ENCODE measurements at places on chromosomes 16 and 17.
A peak's percentile ranks its signal among the peaks of the same experiment; 100 is the strongest.

DNA sequence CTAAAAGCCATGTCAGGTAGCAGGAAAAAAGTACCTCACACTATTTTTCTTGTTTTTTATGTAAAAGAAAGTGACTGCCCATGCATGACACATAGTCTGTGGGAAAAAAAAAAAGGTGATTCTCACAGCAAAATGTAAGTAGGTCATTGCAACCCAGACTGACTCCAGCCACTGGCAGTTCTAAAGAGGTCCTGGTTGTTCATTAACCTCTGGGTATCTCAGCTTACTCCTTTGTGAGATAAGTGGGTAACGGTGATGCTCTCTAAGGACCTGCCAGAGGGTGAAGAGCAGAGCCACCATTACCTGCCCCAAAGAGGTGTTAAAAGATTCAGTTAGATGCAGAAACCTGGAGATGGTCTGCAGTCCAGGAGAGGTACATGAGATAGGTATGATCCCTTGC is 531.9 kb downstream of the GRIN2A start:
- peak; percentile 3 for DNase-seq

DNA sequence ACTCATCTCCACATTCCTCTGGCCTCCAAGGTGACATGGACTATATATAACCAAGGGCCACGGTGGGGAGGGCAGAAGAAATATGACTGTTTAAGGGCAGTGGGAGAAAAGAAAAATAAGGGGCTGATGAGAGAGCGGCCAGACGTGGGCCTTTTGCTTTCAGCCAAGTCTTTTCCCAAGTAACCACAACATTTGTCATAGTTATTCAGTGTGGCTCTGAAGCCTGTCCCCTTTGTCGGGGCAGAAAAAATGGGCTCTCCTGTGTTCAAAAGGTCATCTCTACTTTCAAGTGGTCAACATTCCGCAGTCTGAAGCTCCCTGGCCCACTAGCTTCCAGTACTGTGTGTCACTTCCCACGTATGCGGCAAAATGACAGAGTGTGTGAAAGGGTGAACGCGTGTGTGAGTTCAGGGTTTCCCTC is 245.4 kb downstream of the NTN1 start:
- DNase-seq, result no peak

DNA sequence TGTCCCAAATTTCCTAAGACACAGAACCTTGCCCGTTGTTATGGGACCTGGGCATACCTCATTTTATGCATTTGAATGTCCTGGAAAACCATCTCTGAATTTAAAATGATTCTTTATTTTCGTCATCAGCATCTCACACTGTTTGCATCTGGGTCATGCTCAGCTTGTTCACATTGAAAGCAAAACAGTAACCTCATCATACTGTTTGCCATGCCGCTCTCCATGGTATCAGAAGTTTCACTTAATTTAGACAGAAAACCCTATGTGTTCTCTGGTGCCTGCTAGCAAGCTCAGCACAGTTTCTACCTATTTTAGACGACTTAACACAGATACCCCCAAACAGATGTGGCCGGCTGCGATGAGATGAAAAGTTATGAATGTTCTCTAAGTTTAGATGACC is 292.1 kb downstream of the SNX29 start:
- DNase-seq, result no peak

DNA sequence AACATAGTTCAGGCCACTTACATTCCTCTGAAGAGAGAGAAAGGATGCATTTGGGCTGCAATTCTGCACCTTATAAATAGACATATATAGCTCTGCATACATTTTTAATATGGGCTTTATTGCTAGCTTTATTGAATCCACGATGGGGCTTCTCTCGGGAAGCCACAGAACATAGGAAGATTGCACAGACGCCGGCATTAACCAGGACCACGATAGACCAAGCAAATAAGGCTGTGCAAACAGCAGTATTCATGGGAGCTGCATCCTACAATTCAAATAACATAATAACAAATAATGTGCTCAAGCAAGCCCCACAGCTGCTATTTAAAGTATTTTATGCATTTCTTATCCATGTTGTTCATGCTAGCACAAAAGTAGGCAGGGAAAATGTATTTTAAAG is 432.3 kb downstream of the TMEM114 start:
- no peak for DNase-seq

- DNase-seq, result peak; percentile 78
These were observed 491 bp downstream of the GAS7 start for GRCh38 chr17:10197721-10198508.

GRCh38 chr17:332558-333322 is 19.9 kb downstream of the RPH3AL start:
- DNase-seq, result peak; percentile 48

Measured in ecto neural progenitor cell (in vitro differentiated cells).